Stimulated activated CD8-positive, alpha-beta memory T cell treated with anti-CD3 and anti-CD28 coated beads, Interleukin-7, amount 100 ng/mL, for 1 hour (primary cell): ENCODE measurements at places on chromosomes 12 and 14.

DNA sequence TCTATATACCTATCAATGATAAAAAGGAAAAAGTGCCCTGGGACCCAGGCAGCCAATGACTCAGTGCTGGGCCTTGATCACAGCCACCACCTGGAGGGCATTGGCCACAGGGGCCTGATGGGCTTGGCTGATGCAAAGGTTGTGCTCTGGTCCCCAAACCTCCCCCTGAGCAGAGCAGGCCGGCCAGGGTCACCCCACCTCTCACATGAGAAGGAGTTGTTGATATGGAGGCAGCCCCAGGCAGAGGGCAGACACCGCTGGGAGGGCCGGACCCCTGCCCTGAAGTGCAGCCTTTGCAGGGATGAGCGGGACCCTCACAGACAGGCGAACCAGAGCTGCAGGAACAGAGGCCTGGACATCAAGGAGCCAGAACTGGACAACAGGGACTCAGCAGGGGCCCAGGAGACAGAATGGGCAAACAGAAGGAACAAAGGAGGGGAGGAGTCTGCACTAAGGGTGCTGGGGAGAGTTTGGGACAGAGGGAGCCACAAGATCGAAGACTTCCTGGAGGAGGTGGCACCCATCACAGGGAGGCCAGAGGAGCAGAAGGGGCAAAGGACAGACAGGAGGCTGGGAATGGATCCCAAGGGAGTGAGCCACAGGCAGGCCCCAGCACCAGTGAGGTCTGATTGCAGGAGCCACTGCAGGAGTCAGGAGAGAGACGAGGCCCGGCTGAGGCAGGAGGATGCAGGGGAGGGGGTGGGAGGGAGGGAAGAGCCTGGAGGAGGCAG lies 105.0 kb downstream of the TNFAIP2 start:
- no peak for DNase-seq

GRCh38 chr14:70907176-70907995 lies at the start of gene PCNX1:
Gene PCNX1, plus strand, starts transcription at chr14:70907459. Its CDS starts 392 bp downstream, at chr14:70907851.
- DNase-seq = peak; percentile 74

DNA sequence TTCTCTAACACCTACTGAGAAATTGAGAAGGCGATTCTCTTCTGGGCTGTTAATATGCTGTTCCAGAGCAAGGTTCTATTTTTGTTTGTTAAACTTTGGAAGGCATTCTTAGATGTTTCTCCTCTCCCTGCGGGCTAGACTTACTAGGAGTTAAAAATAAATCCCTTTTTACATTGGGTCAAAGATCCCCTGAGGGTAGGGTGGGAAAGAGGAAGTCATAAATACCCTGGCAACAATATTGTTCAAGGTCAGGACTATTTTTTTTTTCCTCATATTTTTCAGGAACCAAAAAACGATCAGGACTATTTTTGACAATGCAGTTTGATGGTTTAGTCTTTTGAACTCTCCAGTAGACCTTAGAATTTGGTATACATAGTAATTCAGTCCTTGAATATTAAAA lies 12.0 kb upstream of the SLC2A14 start:
- no peak for DNase-seq

DNA sequence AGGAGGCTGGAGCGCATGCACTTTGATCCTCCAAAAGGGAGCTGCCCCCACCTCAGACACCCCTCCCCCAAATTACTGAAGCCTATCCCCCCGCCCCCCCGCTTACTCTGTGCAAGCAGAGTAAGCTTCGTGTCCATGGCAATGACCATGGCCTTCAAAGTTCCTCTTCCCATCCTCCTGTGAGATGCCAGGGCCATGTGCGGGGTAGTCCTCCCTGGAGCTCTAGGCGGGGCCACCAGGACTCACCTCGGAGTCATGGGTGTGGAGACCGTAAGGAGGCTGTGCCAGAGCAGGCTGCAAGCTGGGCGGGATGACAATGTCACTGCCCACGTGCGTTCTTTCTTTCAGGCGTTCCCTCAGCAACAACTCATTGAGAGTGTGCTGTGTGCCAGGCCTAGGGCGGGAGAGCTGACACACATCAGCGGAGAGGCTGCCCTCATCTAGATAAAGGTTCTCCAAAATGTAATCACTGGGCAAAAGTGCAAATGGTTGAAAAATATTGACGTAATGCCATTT lies 66.8 kb downstream of the C14orf132 start:
- no peak for DNase-seq

DNA sequence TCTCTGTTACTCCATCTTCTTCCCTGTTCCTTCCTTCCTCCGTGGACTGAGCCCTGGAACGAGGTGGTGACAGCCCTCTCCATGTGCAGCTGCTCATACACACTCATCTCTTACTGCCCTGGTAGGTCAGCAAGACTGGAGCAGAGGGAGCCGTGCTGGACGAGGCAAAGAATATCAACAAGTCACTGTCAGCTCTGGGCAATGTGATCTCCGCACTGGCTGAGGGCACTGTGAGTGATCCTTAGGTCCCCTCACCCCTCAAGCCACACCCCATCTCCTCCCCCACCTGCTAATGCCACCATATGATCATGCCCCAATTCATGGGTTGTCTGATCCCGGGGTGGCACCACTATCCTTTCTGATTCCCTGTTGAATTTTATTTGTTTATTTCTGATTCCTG lies 19.0 kb downstream of the KIF5A start:
- no peak for DNase-seq
